ENCODE measurements at places on chromosomes 11 and 22.

DNA sequence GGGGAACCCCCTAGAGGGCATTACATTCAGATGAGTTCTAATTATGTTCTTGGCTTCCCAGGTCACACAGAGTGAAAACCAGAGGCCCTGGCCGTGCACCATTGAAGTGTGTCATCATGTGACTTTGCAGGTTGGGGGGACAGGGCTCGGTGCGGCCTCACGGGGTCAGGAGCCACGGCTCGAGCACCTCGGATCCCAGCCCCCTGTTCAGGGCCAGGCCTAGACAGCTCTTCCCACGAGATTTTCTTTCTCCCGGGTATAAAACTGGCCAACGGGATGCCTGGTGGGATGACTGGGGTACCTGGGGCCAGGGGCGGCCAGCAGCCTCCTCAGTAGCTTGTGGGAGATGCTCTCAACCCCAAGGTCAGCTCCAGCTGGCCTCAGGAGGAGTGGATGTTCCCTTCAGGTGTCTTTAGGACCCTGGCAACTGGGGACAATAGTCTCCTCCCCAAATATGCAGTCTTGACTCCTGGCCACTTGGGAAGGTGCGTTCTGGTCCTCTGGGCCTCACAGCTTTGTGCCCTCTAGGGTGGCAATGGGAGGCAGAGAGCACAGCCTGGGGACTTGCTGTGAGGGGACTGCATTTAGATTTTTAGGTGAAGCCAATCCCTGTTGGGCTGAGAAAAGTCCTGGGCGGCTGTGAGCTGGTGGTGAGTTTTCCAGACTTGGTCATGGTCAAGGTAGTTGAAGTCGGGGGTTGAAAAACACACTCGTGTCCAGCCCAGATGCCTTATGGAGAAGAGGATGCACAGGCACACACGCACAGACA is 95.6 kb downstream of the KCNQ1 start:
- no peak for DNase-seq

GRCh38 chr11:128687321-128687720 is 6.6 kb upstream of the FLI1 start:
- no peak for DNase-seq

- DNase-seq: no peak
These were observed 1331.3 kb downstream of the BRD1 start for GRCh38 chr22:48496226-48496845.

GRCh38 chr11:12683874-12684273 is 9.7 kb downstream of the TEAD1 start:
- DNase-seq: no peak

GRCh38 chr11:76210931-76211851 is 4.9 kb upstream of the WNT11 start:
- no peak for DNase-seq

- no peak for DNase-seq
These were observed 199.9 kb downstream of the MAML2 start for GRCh38 chr11:96143041-96143521.

DNA sequence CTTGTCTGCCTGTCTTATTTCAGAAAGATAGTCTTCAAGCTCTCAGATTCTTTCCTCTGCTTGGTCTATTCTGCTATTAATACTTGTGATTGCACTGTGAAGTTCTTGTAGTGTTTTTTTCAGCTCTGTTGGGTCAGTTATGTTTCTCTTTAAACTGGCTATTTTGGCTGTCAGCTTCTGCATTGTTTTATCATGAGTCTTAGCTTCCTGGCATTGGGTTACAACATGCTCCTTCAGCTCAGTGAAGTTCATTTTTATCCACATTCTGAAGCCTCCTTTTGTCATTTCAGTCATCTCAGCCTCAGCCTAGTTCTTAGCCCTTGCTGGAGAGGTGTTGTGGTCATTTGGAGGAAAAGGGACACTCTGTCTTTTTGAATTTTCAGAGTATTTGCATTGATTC is 15.5 kb upstream of the DEPDC7 start:
- DNase-seq: no peak

GRCh38 chr22:29824677-29825076 is 13.4 kb downstream of the ASCC2 start:
- DNase-seq: no peak

DNA sequence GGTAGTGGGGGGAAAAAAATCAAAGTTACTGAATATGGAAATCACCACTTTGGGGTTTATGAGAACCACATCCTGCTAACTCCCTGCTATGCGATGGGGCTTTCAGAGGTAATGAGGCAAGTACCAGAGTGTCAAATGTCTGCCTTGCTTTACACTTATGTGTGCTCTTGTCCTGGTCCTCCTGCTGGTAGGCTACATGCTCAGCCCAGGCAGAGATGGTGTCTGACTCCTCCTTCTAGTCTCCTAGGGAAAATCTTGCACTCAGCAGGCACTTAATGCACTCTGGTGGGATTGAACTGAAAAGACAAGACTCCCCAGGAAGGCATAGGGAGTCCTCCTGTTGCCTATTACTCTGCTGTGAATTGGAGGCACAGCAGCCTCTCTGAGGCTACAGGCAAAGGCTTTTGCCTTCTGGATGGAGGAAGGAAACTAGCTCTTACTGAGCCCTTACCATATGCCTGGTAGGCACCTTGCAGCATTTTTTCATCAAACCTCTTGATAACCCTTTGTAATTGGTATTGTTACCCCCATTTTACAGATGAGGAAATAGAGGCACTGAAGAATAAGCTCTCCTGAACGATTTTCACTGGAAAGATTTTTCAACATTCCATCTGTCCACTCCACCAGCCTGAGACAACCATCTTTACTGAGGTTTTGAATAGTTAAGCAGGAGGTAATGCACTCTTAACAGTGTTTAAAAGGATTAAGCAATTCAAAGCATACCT is 132.1 kb upstream of the PAX6 start:
- no peak for DNase-seq

- DNase-seq: no peak
These were observed 544.6 kb downstream of the CNTN5 start for GRCh38 chr11:99565333-99565732.

DNA sequence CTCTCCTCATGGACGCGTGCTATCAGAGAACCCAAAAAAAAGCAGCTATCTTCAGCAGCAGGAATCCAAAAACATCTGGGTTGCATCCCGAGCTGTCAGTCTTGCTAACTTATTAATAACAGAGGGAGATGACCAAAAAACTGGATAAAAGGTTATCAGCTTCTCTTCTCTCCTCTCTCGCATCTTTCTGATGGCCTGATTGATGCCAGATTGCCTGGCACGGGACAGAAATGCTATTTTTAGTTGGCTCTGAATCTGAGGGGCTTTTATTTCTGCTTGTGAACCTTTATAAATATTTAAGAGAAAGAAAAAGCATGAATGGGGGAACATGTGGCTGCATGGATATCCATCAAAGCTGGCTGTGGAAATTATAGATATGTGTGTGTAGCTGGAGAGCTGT is 230.3 kb downstream of the ETS1 start:
- DNase-seq: no peak

- DNase-seq: no peak
These were observed 51.9 kb upstream of the PTPRJ start for GRCh38 chr11:47928426-47928825.

- DNase-seq: no peak
These were observed 15.8 kb upstream of the DGKZ start for GRCh38 chr11:46331282-46331984.
